Esophagus squamous epithelium (tissue), 5 donors: ENCODE measurements at places on chromosomes 2 and 18. TPM values are rescaled to one million over a fixed set of nuclear protein-coding genes. Genes with fewer than 3 reads are reported as not detected.

GRCh38 chr2:241895712-241896641 lies 26.4 kb downstream of the RTP5 start:
- H3K4me1 ChIP-seq = peaks cover 41% of the 10 kb centered on the region
- H3K27me3 ChIP-seq = no peaks in the 10 kb centered on the region
- H3K4me3 ChIP-seq = peak overlapping the region; percentile 12
- DNase-seq = peak; percentile 39
- no peaks in the 10 kb centered on the region for H3K36me3 ChIP-seq

- no peak for DNase-seq
- H3K27ac ChIP-seq = no peak overlapping the region
- H3K4me3 ChIP-seq = no peak overlapping the region
- no peaks in the 10 kb centered on the region for H3K36me3 ChIP-seq
- H3K27me3 ChIP-seq = peaks cover 55% of the 10 kb centered on the region
- peaks cover 29% of the 10 kb centered on the region for H3K4me1 ChIP-seq
Observed at GRCh38 chr2:120783371-120783791, 47.7 kb downstream of the GLI2 start.

DNA sequence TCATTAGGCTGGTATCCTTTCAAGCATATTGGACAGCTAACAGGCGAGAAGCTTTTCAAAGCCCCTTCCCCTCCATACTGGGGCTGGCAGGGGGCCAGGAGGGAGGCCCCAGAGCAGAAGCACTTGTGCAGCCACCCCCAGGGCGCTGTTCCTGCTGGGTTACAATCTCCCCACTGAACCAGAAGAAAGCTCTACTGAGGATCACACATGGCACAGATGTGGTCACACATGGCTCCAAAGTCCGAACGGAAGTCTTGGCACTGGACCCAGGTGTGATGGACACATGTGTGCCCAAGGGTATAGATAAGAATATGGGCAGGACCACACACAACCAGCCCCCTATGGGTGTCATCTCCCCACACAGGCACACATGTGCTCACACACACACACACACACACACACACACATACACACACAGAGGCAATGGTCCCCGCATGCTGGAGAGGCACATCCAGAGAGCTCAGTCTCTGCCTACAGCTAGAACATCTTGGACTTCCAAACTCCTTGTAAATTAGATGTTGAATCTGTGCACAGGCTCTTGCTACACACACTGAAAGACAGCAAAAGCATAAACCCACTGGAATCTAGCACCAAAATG lies 56.4 kb downstream of the TTC32 start:
- H3K27me3 ChIP-seq = no peaks in the 10 kb centered on the region
- no peak overlapping the region for H3K27ac ChIP-seq
- no peak overlapping the region for H3K4me3 ChIP-seq
- no peaks in the 10 kb centered on the region for H3K4me1 ChIP-seq
- no peaks in the 10 kb centered on the region for H3K36me3 ChIP-seq

DNA sequence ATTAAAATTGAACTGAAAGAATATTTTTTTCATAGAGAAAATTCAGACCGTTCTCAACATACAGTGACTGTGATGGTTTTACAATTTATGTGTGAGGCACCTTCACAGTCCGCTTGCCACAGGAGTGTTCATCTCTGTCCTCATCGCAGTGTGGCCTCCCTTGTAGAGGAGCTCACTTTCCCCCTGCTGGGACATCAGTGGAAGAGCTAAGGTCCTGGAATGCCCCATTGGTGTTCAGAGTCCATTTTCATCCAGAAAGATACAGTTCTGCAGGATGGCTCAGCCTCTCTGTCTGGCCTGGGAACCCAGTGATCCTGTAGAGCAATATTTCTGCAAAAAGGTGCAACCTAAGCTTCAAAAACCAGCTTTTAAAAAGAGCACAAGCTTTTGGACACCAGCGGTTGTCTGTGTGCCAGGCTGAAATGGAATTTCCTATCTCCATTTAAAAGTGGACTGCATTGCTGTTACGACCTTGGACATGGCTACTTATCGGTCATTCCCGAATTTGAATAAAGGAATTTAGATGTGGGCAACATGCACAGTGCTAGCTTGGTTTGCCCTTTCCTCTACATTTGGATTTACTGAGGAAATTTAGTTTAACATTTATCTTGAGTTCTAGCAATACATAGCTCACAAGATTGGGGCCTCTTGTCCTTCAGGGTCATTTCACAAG lies 26.7 kb upstream of the FAM237A start:
- DNase-seq = no peak
- H3K4me1 ChIP-seq = peaks cover 6% of the 10 kb centered on the region
- H3K27me3 ChIP-seq = no peaks in the 10 kb centered on the region
- H3K36me3 ChIP-seq = no peaks in the 10 kb centered on the region
- no peak overlapping the region for H3K4me3 ChIP-seq

The DES gene
- total RNA-seq = 120 TPM
